AG04450 (cell line): ENCODE measurements at places on chromosomes 13 and 19.

DNA sequence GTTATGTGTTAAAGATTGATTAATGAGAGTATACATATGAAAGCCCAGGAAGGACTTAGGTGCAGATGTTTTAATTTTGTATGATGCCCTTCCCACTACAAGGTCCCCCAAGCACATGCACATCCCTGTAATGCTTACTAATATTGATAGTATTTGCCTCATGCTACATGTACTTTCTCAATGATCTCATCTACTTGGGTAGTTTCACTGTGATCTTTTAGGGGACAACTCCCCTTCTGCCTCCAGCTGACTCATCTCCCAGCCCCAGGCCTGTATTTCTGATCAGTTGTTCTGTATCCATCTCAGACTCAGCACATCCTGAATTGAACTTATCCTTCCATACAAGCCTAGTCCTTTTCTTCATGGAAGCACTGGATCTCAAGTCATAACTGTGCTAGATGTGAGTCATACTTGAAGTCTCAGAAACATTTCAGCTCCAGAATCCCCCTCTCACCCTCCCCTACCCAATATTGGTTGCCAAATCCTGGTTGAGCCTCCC is 49.4 kb upstream of the INTS6 start:
- no peak for DNase-seq

- DNase-seq: no peak
Observed at GRCh38 chr19:13051557-13052165, 51.0 kb downstream of the LYL1 start.

GRCh38 chr19:44626048-44626624 is 12.8 kb downstream of the IGSF23 start:
- peak; percentile 97 for DNase-seq

GRCh38 chr19:31783592-31783991 is 434.4 kb upstream of the TSHZ3 start:
- DNase-seq: no peak

- no peak for DNase-seq
Observed at GRCh38 chr19:34120141-34120540, 52.2 kb upstream of the LSM14A start.
